ENCODE measurements at places on chromosomes 2 and 18.

DNA sequence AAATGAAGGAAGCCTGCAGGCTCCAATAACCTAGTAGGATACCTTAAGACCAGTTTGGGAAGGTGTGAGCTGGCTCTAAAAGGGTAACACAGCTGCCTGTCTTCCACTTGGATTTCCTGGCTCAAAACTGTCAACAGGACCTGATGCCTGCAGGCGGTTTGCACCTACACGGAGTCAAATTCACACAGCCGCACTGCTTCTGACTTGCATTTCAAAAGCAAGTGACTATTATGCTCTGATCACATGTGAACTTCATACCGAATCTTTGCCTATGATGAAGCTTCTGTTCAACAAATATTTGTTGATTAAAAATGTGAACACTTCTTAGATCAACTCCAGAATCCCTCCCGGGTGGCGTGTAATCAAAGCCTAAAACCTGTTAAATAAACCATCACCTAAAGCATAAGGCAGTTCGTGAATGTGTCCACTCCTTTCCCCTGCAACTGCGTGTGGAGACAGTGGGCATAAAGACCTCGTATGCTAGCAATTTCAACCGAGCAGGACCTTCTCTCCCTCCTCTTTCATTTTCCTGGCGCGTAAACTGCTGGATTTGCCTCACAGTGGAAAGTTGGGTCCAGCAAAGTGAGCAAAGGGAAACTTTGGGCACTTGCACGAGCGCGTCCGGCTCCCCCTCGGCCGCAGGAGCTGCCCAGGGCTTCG is 784 bp downstream of the CRACDL start:
- no peak overlapping the region for H3K27ac ChIP-seq
- H3K4me1 ChIP-seq: peaks cover 13% of the 10 kb centered on the region
- peak overlapping the region; percentile 47 for H3K4me3 ChIP-seq
- H3K36me3 ChIP-seq: peaks cover 3% of the 10 kb centered on the region

DNA sequence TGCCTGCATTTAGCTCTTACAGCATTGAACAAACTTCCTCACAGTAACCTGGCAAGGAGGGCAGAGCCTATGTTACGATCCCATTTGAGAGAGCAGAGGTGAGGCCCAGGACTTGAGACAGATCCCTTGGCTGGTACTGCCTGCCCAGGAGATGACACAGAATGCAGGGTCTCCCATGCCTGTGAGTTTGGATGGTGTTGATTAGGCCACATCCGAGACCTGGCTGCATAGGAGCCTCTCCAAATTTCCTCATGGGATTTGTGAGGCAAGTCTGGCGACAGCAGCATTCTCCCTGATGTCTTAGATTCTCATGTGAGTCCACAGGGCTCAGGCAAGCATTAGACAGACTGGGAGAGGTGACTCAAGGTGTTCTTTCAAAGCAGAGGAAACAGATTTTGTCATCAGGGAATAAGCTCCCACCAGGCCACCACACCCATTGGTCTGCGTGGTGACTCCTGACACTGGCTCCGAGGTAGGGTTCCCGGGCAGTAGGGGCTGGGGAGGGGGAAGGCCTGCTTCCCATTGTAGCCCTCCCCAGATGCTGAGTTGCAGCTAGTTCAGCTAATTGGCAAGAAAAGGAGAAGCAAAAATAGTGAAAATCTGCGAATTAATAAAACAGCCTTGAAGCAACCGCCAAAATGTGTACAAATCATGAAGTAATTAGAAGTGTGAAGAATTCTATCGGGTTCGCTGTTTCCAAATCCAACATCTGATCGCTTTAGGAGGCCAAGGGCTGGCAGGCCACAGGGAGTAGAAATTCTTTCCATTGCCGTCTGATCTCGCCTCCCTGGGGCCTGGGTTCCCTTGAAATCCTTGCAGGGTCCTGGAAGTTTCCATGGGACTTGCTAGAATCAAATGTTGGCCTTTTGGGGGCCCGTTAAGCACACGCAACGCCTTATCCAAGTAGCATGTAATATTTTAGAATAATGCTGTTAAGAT is 68.0 kb downstream of the MAPK4 start:
- no peaks in the 10 kb centered on the region for H3K36me3 ChIP-seq
- no peak overlapping the region for H3K27ac ChIP-seq
- no peak overlapping the region for H3K4me3 ChIP-seq

- no peaks in the 10 kb centered on the region for H3K36me3 ChIP-seq
- no peak for DNase-seq
- no peaks in the 10 kb centered on the region for H3K4me1 ChIP-seq
Measured at GRCh38 chr2:26584656-26585055, 56.5 kb downstream of the CIB4 start.

DNA sequence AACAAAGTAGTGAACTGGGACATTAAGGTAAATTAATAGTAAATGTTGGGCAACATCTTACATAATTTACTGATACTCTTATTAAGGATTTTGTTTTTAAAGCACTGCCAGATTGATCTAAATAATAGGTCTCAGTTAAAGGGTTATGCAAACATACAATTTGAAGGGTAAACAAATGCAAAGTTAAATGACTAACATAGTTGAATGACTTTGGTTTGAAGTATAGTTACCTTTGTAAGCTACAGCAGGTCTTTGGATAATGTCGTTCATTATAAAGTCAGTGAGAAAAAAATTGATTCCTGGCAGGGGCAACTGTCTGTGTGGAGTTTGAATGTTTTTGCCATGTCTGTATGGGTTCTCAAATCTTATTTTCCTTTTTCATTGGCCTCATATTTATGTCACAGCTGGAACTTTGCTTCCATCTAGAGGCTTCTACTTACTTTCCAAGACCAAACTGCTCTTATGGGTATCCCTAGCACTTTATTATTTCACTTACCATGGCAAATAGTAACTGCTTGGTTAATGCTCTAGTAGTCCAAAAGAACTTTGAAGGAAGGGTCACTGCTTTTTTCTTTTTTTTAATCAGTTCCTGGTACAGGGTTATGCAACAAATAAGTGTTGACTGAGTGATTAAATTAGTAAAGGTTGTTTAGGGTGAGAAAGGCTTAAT is 107.8 kb downstream of the NBEAL1 start:
- H3K27me3 ChIP-seq: no peaks in the 10 kb centered on the region
- DNase-seq: no peak
- no peaks in the 10 kb centered on the region for H3K36me3 ChIP-seq
- no peak overlapping the region for H3K4me3 ChIP-seq

DNA sequence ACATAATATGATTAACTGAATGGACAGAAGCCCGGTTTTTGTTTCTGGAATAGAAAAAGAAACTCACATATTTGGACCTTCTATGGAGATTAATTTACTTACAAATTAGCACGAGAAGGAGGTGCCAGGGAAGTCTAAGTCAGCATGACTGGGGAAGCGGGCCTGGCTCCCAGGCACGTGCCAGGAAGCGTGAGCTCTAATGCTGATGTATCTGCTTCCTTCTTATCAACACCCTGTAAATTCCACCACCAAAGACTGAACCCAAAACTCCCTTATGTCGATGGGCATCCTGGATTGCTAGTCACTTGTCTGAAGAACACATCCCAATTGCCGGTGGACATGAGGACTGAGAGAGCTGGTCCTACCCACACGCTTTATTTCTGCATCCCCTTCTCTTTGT is 134.5 kb downstream of the GALNT14 start:
- no peaks in the 10 kb centered on the region for H3K4me1 ChIP-seq
- no peak for DNase-seq
- H3K27ac ChIP-seq: no peak overlapping the region

DNA sequence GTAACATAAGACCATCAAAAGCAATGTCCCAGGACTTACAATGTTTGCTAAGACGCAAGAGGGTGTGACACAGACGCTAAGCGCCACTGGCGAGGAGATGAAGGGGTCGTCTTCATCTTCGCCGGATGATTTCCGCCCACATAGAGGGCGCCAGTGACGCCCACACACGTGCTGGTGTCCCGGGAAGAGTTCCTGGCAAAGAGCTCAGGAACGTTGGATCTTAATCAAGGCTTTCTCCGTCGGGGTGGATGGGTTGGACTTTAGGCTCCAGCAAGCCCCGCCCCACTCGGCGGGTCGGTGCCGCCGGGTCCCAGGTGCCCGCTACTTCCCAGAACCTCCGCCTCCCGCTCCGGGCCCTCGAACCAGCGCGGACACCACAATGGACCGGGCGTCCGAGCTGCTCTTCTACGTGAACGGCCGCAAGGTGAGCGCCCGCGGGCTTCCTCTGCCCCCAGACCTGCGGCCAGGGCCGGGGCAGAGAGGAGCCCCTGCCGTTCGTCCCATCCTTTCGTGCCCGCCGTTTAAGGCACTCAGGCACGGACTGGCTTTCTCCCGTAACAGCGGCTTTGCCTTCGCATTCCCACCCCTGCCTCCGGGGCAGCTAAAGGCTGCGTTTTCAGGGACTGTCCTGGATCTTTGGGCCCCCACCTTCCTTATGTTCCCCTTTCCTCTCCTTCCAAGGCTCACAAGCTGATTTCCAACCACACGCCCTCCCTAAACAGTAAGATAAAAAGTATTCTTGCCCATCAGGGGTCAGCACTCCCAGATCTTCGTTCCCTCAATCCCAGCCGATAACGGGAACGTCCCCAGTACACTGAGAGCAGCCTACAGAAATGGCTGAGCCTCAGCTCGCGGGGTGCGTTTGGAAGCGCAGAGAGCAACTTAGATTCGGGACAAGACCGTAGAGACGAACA is at the start of gene AOX1:
AOX1 (plus strand) TSS at position 285 of the 914 bp plus-strand sequence; CDS start at position 380, 95 bp downstream.
- no peak for DNase-seq
- peaks cover 16% of the 10 kb centered on the region for H3K36me3 ChIP-seq
- peaks cover 9% of the 10 kb centered on the region for H3K4me1 ChIP-seq
- H3K27me3 ChIP-seq: peaks cover 13% of the 10 kb centered on the region
- no peak within 1 kb of the TSS for H3K27ac ChIP-seq

DNA sequence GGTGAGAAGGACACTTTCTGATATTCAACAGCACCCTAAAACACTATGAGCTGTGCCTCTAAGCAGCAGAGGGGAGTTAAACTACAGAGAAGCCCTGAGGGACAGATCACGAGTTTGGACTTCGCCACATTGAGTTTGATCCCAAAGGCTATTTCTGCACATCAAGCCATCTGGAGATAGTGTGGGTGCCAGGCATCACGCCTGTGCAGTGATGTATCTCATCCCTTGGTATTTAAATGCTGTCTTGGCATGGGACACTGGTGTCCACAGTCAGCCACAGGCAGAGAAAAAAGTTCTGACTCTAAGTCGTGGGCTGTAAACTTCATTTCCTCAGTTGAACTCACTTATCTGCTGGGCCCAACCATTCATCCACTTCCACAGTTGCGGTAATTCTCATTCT is 742.3 kb upstream of the CELF4 start:
- H3K36me3 ChIP-seq: no peaks in the 10 kb centered on the region
- H3K4me1 ChIP-seq: no peaks in the 10 kb centered on the region
- DNase-seq: no peak
- H3K27ac ChIP-seq: no peak overlapping the region
- H3K4me3 ChIP-seq: no peak overlapping the region

- peaks cover 10% of the 10 kb centered on the region for H3K36me3 ChIP-seq
- peak overlapping the region; percentile 84 for H3K27ac ChIP-seq
- H3K4me3 ChIP-seq: peak overlapping the region; percentile 20
- DNase-seq: peak; percentile 55
- peaks cover 57% of the 10 kb centered on the region for H3K4me1 ChIP-seq
Measured at GRCh38 chr2:216084547-216084946, 2.8 kb downstream of the TMEM169 start.

GRCh38 chr2:86439879-86440630 is 1.1 kb upstream of the KDM3A start:
- peaks cover 35% of the 10 kb centered on the region for H3K4me1 ChIP-seq
- no peak for DNase-seq
- peak overlapping the region; percentile 89 for H3K4me3 ChIP-seq
- H3K36me3 ChIP-seq: peaks cover 45% of the 10 kb centered on the region

DNA sequence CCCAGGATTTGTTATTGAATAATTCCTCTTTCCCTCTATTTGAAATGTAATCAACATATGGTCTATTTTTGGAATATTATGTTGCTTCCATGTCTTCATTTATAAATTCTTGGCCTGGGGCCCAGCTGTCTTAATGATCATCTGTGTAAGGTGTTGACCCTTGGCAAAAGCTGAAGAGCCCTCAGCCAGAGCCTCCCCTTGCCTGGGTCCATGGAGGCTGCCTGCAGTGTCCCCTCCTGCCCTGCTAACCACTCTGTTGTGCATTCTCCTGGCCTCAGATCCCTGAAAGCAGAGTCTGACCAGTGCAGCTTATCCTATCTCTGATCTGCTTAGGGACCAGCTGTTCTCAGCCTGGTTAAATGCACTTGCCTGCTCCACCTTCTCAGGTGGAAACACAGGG is 226.1 kb upstream of the APCDD1 start:
- H3K27ac ChIP-seq: no peak overlapping the region
- no peaks in the 10 kb centered on the region for H3K27me3 ChIP-seq
- no peaks in the 10 kb centered on the region for H3K36me3 ChIP-seq
- DNase-seq: no peak

DNA sequence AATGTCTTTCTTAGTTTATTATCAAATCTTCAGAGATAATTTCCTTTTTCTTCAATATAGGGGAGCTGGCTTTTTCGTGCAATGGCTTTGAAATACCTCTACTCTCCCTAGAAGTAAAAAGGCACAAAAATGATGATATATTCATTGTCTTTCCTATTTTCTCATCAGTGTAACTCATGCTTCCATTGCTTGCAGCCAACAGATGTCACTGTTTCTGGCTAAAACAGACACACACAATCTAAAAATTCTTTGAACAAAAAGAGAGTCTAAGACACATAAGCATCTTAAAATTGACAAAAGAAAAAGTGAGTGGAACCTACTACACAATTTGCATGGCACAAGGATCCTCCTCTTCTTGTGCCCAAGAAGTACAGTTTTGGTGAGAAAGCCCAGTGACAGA is 448.7 kb upstream of the VRK2 start:
- H3K36me3 ChIP-seq: no peaks in the 10 kb centered on the region
- H3K4me1 ChIP-seq: no peaks in the 10 kb centered on the region
- H3K27ac ChIP-seq: no peak overlapping the region
- H3K27me3 ChIP-seq: no peaks in the 10 kb centered on the region

GRCh38 chr2:241040081-241040803 is 41.8 kb downstream of the SNED1 start:
- peaks cover 25% of the 10 kb centered on the region for H3K4me1 ChIP-seq
- H3K27ac ChIP-seq: no peak overlapping the region
- H3K36me3 ChIP-seq: no peaks in the 10 kb centered on the region
- no peak for DNase-seq
- no peak overlapping the region for H3K4me3 ChIP-seq

GRCh38 chr2:112839407-112840067 is 3.0 kb upstream of the IL1B start:
- H3K36me3 ChIP-seq: no peaks in the 10 kb centered on the region
- DNase-seq: no peak
- no peak overlapping the region for H3K27ac ChIP-seq
- no peak overlapping the region for H3K4me3 ChIP-seq
- H3K4me1 ChIP-seq: peaks cover 11% of the 10 kb centered on the region

DNA sequence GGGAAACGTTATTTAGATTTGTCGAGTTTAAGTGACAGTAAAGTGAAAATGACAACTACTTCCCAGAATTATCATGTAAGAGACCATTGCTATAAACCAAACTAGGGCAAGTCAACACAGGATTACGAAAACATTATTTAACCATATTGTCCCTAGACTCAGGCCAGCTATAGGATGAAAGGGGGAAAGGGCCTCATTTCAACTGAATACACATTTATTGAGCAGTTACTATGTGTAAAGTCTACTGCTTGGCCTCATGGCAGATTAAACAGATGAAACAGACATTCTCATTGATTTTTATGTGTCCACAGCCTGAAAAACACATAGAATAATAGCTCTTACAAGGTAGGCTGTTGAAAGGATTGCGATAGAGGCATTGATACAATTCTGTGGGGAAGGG is 32.7 kb downstream of the ARHGEF33 start:
- no peaks in the 10 kb centered on the region for H3K36me3 ChIP-seq
- no peaks in the 10 kb centered on the region for H3K4me1 ChIP-seq
- H3K27me3 ChIP-seq: peaks cover 11% of the 10 kb centered on the region
- no peak overlapping the region for H3K4me3 ChIP-seq
- H3K27ac ChIP-seq: no peak overlapping the region
